Spleen (tissue), 13 donors: ENCODE measurements at places on chromosomes 2 and 18. TPM values are rescaled to one million over a fixed set of nuclear protein-coding genes. Genes with fewer than 3 reads are reported as not detected.

- no peaks in the 10 kb centered on the region for H3K36me3 ChIP-seq
- no peaks in the 10 kb centered on the region for H3K27me3 ChIP-seq
- DNase-seq: no peak
- no peak overlapping the region for H3K4me3 ChIP-seq
- no peak overlapping the region for H3K27ac ChIP-seq
These were observed 52.5 kb downstream of the FAM117B start for GRCh38 chr2:202687276-202687675.

The ELOA2 gene
- not detected for total RNA-seq

GRCh38 chr2:4792126-4792525 is 900.1 kb upstream of the SOX11 start:
- H3K27ac ChIP-seq: no peak overlapping the region
- H3K36me3 ChIP-seq: no peaks in the 10 kb centered on the region
- no peaks in the 10 kb centered on the region for H3K4me1 ChIP-seq
- H3K4me3 ChIP-seq: no peak overlapping the region

GRCh38 chr2:130288467-130289403 is 54.0 kb upstream of the IMP4 start:
- peak; percentile 74 for DNase-seq
- no peak overlapping the region for H3K4me3 ChIP-seq
- no peaks in the 10 kb centered on the region for H3K4me1 ChIP-seq
- H3K36me3 ChIP-seq: no peaks in the 10 kb centered on the region
- H3K27me3 ChIP-seq: no peaks in the 10 kb centered on the region

- peak; percentile 80 for DNase-seq
- peaks cover 55% of the 10 kb centered on the region for H3K4me1 ChIP-seq
- H3K27ac ChIP-seq: peak overlapping the region; percentile 99
- H3K4me3 ChIP-seq: no peak overlapping the region
These were observed 98.4 kb downstream of the ZFP36L2 start for GRCh38 chr2:43127941-43128558.

The AQP12A gene
- total RNA-seq: 1.6 TPM

The RAB17 gene
- 1.4 TPM for total RNA-seq

- no peaks in the 10 kb centered on the region for H3K27me3 ChIP-seq
- no peak overlapping the region for H3K4me3 ChIP-seq
These were observed 56.0 kb upstream of the FZD7 start for GRCh38 chr2:201977651-201978050.

DNA sequence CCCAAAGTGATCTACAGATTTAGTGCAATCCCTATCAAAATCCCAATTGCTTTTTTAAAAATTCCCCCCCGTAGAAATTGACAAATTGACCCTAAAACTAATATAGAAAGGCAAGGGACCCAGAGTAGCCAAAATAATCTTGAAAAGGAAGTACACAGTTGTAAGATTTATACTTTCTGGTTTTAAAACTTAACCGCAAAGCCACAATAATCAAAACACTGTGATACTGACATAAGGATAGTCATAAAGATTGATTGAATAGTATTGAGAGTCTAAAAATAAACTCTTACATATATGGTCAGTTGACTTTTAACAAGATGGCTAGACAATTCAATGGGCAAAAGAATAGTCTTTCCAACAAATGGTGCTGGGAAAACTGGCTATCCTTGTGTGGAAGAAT is 58.7 kb upstream of the GAREM2 start:
- peaks cover 13% of the 10 kb centered on the region for H3K36me3 ChIP-seq
- no peak overlapping the region for H3K27ac ChIP-seq
- H3K27me3 ChIP-seq: no peaks in the 10 kb centered on the region
- no peak overlapping the region for H3K4me3 ChIP-seq
- H3K4me1 ChIP-seq: no peaks in the 10 kb centered on the region

The SPATS2L gene
- total RNA-seq: 64.0 TPM

The MGAT5 gene
- 90.7 TPM for total RNA-seq

DNA sequence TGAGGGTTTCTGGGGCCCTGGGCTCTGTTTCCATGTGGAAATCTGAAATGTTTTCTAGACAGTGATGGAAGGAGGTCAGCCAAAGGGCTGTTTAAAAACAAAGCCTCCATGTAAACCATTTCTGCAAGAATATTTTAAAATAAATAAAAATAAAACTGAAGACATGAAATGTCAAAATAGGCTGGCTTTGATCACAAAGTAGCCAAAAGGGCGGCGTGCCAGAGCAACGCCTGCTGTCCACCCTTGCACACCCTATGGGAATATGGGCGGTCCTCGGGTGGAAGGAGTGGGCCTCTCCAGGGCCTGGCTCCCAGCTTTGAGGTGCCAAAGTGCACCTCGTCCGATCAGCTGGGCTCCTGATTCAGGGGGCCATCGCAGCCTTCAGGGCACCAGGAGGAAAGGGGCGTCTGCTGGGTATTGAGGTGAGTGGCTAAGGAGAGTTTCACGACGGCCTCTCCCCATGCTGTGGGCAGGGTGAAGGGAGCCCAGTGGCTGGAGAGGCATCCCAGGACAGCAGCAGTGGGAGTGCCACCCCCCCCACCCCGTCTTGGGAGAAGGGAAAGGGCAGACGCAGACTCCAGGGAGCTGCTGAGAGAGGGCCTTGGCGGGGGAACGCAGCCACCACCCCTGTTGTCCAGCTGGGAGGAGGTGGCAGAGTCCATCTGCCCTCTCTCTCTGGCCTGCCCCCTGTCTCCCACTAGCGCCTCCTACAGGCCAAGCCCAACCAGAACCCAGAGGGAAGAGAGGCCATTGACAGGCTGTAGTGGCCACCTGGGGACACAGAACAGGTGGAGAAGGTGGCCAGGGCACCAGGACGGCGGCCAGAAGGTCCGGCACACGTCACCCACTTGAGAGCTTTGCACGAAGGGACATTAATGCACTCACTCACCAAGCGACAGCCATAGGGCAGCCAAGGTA is 5.7 kb upstream of the ERFE start:
- no peak overlapping the region for H3K4me3 ChIP-seq
- H3K27ac ChIP-seq: no peak overlapping the region
- peaks cover 6% of the 10 kb centered on the region for H3K27me3 ChIP-seq
- H3K4me1 ChIP-seq: no peaks in the 10 kb centered on the region
- H3K36me3 ChIP-seq: no peaks in the 10 kb centered on the region
- DNase-seq: no peak

DNA sequence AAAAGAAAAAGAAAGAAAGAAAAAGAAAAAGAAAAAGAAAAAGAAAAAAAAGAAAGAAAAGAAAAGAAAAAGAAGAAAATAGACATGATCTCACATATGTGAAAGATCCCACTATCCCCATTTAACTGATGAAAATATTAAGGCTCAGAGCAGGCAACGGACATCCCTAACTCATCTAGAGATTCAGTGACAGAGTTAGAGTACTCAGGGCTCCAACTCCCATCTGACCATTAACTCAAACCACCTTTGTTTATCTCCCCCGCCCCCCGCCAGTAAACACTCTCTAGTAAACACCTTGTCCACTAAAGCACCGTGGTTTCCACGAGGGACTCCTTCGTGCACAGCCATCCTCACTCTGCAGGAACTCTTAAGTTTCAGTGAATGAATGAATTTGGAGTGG is 142.9 kb downstream of the TGIF1 start:
- DNase-seq: no peak
- H3K36me3 ChIP-seq: no peaks in the 10 kb centered on the region
- no peaks in the 10 kb centered on the region for H3K27me3 ChIP-seq
- H3K27ac ChIP-seq: peak overlapping the region; percentile 98
- H3K4me1 ChIP-seq: peaks cover 47% of the 10 kb centered on the region
- H3K4me3 ChIP-seq: no peak overlapping the region

The DHRS9 gene
- total RNA-seq: 6.2 TPM

DNA sequence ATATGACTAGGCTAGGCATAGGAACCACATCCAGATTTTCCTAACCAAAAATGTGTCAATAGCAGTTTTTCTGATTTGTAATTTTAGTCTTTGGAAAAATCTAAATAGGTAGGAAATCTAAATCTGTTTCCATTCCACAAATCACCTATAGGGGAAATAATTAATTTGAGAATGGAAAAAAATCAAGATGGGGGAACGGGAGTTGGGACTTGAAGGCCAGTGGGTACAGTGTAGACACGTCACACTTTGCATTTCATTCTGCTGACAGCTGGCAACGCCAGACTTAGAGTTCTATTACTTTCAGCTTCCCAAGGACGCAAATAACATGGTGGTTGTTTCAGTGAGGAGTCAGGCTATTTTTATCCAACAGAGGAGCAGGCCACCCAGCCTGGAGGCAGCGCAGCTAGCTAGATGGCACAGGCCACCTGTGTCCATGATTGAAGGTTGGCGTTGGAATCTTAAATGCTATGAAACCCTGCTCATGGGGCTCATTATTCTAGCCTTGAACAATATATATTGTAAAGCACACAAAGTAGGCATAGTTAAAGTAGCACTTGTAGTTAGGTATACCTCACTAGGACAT is 23.4 kb downstream of the HNRNPA3 start:
- no peak overlapping the region for H3K4me3 ChIP-seq
- peaks cover 36% of the 10 kb centered on the region for H3K4me1 ChIP-seq
- DNase-seq: no peak
- peak overlapping the region; percentile 19 for H3K27ac ChIP-seq

The GREB1L gene
- total RNA-seq: 0.79 TPM

- no peak for DNase-seq
- H3K4me1 ChIP-seq: peaks cover 52% of the 10 kb centered on the region
- no peaks in the 10 kb centered on the region for H3K36me3 ChIP-seq
- H3K27ac ChIP-seq: no peak overlapping the region
- no peaks in the 10 kb centered on the region for H3K27me3 ChIP-seq
These were observed 6.7 kb downstream of the INO80C start for GRCh38 chr18:35490894-35491699.

The ZNF385B gene
- total RNA-seq: not detected

- no peak overlapping the region for H3K4me3 ChIP-seq
- H3K4me1 ChIP-seq: peaks cover 12% of the 10 kb centered on the region
- DNase-seq: no peak
- no peak overlapping the region for H3K27ac ChIP-seq
- H3K36me3 ChIP-seq: no peaks in the 10 kb centered on the region
- no peaks in the 10 kb centered on the region for H3K27me3 ChIP-seq
These were observed 193.8 kb upstream of the ARL4C start for GRCh38 chr2:234690569-234691213.

DNA sequence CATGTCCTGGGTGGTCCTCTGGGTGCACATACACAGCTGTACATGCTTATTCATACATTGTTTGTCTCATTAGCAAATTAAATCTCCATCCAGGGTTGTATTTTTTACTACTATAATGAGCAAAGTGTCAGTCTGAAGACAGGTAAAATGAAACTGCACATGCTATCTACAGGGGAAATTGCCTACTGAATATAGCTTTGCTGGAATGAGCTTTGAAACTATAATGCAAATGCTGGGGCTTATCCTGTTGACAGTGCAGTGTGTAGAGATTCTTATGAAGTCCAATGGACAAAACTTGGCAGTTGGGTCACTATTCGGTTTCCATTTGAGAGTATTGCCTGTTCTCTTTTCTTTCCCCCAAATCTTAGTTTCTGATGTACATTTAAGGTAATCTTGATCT is 292.8 kb upstream of the LRP1B start:
- no peaks in the 10 kb centered on the region for H3K27me3 ChIP-seq
- H3K27ac ChIP-seq: no peak overlapping the region
- H3K4me1 ChIP-seq: no peaks in the 10 kb centered on the region
- no peak overlapping the region for H3K4me3 ChIP-seq
- H3K36me3 ChIP-seq: no peaks in the 10 kb centered on the region
